ENCODE measurements at places on chromosomes 4 and X.

DNA sequence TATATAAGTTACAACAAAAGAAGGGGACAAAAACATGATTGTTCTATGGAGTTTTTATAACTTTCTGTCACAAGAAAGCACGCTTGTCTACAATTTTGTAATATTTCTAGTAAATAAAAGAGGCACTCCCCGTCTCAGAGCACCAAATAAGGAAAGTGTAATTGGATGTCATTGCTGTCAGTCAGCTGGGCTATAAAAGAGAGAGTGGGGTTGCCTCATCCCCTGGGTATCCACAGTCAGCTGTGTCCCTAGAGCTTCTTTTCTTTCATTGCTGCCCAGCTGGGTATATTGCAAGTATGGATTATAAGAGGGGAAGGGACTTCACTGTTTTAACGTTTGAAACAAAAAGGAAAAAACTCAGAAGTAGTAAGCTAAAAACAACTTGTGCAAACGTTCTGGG lies 61.3 kb downstream of the NPNT start:
- no peak for DNase-seq

- DNase-seq: no peak
Measured at GRCh38 chrX:131741103-131741581, 197.3 kb downstream of the OR13H1 start.

GRCh38 chrX:117568238-117568637 lies 548.4 kb downstream of the KLHL13 start:
- no peak for DNase-seq

DNA sequence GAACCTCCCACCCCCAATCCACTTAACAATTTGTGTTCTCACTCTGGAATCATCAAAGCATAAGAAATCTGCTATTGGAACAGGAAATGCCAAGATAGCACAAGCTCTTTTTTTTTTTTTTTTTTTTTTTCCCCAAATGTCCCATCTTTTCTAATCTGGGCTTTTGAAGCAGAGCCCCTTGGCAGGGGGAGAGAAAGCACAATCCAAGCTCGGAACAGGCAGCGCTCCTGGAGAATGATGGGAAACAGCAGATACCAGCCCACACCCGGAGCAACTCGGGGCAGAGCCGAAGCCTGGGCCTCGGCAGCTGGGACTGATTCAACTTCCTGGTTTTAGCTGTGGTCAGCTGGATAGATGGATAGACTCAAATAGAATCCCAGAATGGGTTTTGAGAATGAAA lies 235.1 kb downstream of the QDPR start:
- DNase-seq: peak; percentile 35

- no peak for DNase-seq
Measured at GRCh38 chr4:39655211-39655610, 16.5 kb upstream of the SMIM14 start.

DNA sequence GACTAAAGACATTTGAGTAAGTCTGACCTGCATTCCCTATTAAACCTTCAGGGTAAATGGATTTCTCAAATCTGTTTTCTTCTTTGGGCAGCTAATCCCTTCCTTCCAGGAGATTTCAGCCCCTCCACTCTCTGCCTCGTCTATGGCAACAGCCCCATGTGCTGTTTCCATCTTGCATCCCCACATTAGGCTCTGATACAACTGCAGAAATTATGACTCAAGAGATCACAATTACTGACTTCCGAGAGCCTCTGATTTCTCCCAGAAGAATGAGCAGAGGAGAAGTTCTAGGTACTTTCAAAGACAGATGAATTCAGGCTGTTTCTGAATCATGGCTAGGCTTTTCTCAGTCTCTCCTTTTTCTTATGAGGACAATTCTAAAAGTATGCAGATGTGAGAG lies 38.7 kb downstream of the RAI2 start:
- no peak for DNase-seq

- no peak for DNase-seq
Measured at GRCh38 chr4:142656178-142656577, 189.9 kb downstream of the INPP4B start.

- DNase-seq: no peak
Measured at GRCh38 chr4:145703850-145704497, 24.0 kb downstream of the C4orf51 start.

- no peak for DNase-seq
Measured at GRCh38 chr4:98969878-98970785, 25.4 kb upstream of the METAP1 start.

DNA sequence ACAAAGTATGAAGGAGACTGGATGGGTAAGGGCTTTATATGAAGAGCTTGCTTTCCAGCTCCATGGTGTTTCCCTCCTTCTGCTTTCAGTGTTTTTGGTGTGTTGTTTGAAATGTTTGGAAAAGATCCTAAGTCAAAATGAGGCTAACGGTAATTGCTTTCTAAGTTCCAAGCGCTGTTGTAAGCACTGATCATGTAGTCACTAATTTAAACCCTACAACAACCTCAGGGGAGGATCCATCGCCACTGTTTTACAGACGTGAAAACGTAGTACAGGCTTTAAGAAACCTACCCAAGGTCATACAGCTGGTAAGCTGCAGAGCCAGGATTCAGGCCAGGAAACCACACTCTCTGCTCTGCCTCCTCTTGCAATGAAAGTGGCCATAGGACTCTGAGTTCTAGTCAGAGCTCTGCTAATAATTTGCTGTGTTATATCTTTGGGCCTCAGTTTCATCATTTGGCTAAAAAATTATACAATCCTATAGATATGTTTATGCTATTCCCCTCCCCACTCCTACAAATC lies 102.9 kb upstream of the PGRMC2 start:
- DNase-seq: no peak

DNA sequence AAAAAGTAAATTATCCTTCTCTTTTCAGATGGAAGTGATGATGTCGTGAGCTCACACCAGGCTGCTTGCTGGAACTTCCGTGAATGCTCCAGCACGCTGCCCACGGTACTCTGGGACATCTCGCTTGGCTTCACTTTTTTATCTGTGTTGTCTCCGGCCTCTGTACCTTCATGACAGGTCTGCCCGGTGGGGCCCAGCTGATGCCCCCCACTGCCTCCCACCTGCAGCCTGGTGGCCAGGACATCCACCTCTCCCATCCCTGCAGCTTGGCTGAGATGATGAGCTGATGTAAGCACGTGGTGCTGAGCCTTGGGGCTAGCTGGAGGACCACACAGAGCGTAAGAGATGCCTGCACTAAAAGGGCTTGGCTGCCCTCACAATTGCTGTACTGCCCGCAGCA lies 59.0 kb upstream of the HELT start:
- no peak for DNase-seq

DNA sequence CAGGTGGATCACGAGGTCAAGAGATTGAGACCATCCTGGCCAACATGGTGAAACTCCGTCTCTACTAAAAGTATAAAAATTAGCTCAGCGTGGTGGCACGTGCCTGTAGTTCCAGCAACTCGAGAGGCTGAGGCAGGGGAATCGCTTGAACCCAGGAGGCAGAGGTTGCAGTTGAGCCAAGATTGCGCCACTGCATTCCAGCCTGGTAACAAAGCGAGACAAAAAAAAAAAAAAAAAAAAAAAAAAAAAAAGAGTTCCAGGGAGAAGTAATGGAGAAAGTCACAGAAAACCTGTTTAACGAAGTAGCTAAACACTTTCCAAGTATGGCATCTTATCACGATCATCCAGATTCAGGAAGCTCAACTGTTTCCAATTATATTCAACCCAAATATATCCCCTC lies 10.9 kb downstream of the KLHL4 start:
- no peak for DNase-seq

- DNase-seq: no peak
Measured at GRCh38 chr4:165199722-165200121, 7.6 kb upstream of the KLHL2 start.

GRCh38 chr4:135718019-135718418 lies 1516.4 kb upstream of the PABPC4L start:
- no peak for DNase-seq

DNA sequence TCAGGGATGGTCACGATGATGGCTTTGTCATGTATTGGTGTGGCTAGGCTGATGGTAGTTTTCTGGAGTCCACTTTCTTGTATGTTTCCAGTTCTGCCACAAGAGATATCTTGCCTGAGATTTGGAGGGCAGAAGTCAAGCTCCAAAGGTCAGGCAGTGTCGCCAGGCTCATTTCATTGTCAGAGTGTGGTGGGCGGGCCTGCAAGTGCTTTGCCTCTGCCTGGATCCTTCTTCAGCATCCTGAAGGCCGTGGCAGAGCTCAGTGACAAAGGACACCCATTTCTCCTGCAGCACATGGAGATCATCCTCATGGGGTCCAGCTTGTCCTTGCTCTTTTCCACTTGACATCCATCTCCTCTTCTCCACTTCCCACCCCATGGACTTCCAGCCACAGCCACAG lies 139.7 kb downstream of the SMIM20 start:
- DNase-seq: no peak

GRCh38 chr4:140426610-140427105 lies 790 bp downstream of the CLGN start:
- no peak for DNase-seq

DNA sequence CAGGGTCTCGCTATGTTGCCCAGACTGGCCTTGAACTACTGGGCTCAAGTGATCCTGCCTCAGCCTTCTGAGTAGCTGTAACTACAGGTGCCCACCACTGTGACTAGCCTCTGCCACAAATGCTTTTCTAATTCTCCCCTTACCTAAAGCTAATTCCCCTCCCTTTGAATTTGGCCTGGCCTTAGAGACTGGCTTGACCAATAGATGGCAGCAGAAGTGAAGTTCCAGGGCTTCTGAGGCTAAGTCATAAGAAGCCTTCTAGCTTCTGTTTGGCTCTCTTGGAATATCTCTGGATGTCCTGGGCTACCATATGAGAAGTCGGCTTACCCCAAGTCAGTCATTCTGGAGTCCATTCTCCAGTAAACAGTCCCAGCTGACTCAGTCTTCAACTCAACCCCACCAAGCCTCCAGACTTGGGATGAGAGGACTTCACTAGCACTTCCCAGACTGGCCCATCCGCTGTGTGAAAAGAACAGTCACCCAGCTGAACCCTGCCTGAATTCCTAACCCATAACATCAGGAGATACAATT lies 61.0 kb downstream of the HPRT1 start:
- DNase-seq: peak; percentile 26

GRCh38 chrX:17292111-17292527 lies 82.9 kb upstream of the NHS start:
- peak; percentile 51 for DNase-seq

- no peak for DNase-seq
Measured at GRCh38 chr4:15414551-15415091, 13.2 kb upstream of the C1QTNF7 start.

GRCh38 chrX:70456256-70456655 lies 11.6 kb downstream of the DLG3 start:
- DNase-seq: no peak

DNA sequence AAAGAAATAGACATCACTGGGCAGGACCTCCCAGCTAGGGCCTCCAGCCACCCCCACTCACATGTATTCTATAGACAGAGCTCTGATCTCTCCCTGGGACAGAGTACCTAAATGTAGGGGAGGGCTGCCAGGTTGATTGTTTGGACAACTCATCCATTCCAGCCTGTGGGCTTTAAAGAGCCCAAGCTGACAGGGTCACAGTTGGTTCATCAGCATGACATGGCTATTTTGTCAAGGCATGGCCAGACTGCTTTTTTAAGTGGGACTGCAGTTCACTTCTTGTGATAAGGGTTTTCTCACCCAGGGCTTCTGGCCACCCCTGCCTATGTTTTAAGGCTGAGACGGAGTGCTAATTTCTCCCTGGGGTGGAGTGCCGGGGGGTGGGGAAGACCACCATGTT lies 63.3 kb downstream of the KLHL4 start:
- DNase-seq: no peak

GRCh38 chr4:75696071-75696470 lies 22.9 kb upstream of the G3BP2 start:
- no peak for DNase-seq

DNA sequence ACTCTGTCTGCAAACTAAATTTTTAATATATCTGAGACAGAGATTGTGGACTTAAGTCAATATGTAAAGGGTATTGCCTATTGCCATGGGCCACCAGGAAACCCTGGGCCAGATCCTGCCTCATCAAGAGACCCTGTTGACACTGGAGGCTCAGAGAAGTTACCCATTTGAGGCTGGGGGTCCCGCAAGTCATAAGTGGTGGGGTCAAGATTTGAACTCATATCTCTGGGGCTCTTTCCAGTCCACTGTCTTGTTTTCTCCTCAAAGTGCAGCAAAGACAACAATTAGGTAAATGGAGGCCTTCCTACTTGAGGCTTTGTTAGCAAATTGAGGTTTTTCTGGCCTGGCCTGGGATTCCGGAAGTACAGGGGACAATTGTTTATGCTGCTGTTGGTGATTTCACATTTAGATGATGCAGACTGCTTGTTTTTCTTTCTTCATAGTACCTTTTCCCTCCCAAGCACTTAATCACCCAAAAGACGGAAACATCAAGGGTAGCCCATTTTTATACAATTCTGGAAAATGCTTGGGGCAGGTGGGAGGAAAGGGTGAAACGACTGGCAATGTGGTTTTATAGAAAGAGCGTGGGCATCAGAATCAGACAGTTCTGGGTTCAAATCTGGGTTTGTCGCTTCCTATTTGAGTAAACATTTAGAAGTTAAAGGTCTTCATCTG lies 160.0 kb downstream of the SMIM20 start:
- DNase-seq: no peak

GRCh38 chr4:59222221-59222620 lies 1977.9 kb upstream of the ADGRL3 start:
- no peak for DNase-seq

DNA sequence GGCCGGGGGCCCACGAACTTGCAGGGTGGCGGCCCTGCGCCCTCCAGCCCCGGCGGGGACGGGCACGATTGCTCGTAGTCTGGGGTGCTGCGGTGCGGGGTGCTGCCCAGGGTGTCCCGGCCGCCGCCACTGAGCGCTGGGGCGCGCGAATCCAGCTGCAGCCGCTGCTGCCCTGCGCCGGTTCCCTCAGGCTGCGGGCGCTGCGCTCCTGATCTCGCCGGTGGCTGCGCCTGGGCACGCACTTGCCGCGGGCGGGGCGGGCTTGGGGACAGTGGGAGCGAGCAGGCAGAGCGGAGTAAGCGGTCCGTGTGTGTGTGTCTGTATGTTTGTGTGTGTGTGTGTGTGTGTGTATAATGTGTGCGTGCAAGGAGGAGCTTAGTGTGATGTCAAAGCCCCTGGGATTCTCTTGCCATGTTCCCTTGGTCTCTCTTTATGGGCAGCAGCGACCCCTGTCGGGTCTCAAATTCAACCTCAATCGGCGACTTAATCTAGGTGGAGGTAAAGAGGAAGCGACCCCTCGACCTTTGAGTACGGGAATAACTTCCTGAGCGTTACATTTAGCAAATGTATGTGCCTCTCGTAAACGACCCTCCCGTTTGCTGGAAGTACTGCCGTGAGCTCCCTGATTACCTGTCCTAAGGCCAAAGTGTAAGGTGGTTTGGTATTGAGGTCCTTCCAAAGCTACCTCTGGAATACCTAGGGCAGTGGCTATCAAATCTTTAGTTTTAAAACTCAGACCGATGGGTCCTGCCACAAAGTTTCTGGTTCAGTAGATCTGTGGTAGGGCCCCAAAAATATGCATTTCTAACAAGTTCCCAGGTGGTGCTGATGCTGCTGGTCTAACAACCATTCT lies at the start of gene RNF150:
Gene RNF150 (minus strand): TSS at position 324 of the 853 bp plus-strand sequence.
- peak; percentile 94 for DNase-seq
